ENCODE measurements at places on chromosomes 2 and 18.

GRCh38 chr18:54222922-54223567, 1.4 kb downstream of the MBD2 start:
- peak; percentile 47 for DNase-seq

GRCh38 chr2:32825291-32825712, 121.5 kb upstream of the LTBP1 start:
- peak; percentile 46 for DNase-seq

GRCh38 chr2:190404487-190404886, 3.7 kb upstream of the MFSD6 start:
- peak; percentile 23 for DNase-seq

- no peak for DNase-seq
Measured at GRCh38 chr2:205680903-205681302, 1.4 kb upstream of the NRP2 start.

All from erythroblast (primary cell).